A549 treated with CORT108297 at 1 μM for 4 hours (cell line): ENCODE measurements at places on chromosomes 5 and 9. TPM values are rescaled to one million over a fixed set of nuclear protein-coding genes. Genes with fewer than 3 reads are reported as not detected.

Gene ZDHHC21
- 1.8 to 3.2 TPM (median 2.8 TPM) in 5 replicates for total RNA-seq

Gene NR5A1
- 0.03 to 0.06 TPM (median 0.03 TPM) in 4 of 5 replicates, not detected in the other for total RNA-seq

Gene PTGER4
- total RNA-seq, result 1.4 to 1.5 TPM (median 1.5 TPM) in 5 replicates

Gene PHF24
- total RNA-seq, result 0.03 to 0.18 TPM (median 0.10 TPM) in 5 replicates

Gene PCDHA2
- 0.05 to 0.08 TPM (median 0.05 TPM) in 4 of 5 replicates, not detected in the other for total RNA-seq

Gene IL4
- total RNA-seq, result not detected in 5 replicates

Gene FOXD1
- total RNA-seq, result 12.2 to 19.5 TPM (median 17.4 TPM) in 5 replicates

Gene DIPK1B
- 6.8 to 10.9 TPM (median 10.1 TPM) in 5 replicates for total RNA-seq

Gene GMCL2
- 0.02 TPM in 1 of 5 replicates, not detected in the others for total RNA-seq

Gene IL33
- 0.46 to 0.93 TPM (median 0.58 TPM) in 5 replicates for total RNA-seq

Gene CDX1
- not detected in 5 replicates for total RNA-seq
